Fibroblast of skin of scalp (primary cell): ENCODE measurements at places on chromosomes 6 and 20.
A peak's percentile ranks its signal among the peaks of the same experiment; 100 is the strongest.

- no peak for DNase-seq
Observed at GRCh38 chr20:41168281-41169161, 31.2 kb downstream of the PLCG1 start.

- DNase-seq: no peak
Observed at GRCh38 chr6:52152711-52153160, 33.4 kb upstream of the IL17A start.

DNA sequence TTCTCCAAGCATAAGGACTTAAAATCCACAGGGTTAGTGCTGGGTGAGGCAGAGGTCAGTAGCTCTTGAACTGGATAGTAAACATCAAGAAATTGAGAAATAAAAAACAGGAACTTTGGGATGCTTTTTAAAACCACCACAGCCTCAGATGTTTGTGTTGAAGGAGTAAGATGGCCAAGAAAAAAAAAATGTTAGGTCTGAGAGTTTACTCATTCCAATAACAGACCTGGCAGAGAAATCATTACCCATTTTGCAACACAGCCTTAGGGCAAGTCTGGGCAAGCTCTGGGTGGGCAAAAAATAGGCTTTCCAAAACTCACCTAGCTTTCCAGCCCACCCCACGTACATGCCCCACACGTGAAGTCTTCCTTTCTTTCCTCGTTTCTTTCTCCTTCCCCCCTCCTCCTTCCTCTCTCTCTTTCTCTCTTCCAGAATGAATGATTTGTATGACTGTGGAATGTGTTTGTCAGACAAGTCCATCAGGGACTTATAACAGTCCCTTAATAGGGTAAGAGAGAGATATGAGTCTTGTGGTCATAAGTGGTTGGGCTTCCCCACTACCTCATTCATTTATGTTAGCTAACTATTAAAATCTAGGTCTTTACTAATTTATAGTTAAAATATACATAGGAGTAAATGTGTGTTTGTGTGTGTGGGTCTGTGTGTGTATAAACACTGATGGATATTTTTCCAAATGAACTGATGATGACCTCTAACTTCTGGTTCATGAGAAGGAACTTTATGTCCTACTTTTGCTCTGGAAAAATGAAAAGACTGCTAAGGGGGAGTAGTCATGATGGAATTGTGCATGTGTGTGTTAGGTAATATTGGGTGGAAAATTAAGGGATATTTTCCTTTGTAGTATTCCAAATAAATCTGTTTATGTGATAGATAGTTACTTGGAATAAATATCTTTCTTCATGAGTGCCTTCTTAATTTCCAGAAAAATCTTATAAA is 18.0 kb upstream of the DSE start:
- DNase-seq: peak; percentile 72

GRCh38 chr20:22341508-22341907 is 242.9 kb downstream of the FOXA2 start:
- peak; percentile 3 for DNase-seq

- DNase-seq: no peak
Observed at GRCh38 chr6:149771925-149772324, 22.4 kb downstream of the PCMT1 start.

DNA sequence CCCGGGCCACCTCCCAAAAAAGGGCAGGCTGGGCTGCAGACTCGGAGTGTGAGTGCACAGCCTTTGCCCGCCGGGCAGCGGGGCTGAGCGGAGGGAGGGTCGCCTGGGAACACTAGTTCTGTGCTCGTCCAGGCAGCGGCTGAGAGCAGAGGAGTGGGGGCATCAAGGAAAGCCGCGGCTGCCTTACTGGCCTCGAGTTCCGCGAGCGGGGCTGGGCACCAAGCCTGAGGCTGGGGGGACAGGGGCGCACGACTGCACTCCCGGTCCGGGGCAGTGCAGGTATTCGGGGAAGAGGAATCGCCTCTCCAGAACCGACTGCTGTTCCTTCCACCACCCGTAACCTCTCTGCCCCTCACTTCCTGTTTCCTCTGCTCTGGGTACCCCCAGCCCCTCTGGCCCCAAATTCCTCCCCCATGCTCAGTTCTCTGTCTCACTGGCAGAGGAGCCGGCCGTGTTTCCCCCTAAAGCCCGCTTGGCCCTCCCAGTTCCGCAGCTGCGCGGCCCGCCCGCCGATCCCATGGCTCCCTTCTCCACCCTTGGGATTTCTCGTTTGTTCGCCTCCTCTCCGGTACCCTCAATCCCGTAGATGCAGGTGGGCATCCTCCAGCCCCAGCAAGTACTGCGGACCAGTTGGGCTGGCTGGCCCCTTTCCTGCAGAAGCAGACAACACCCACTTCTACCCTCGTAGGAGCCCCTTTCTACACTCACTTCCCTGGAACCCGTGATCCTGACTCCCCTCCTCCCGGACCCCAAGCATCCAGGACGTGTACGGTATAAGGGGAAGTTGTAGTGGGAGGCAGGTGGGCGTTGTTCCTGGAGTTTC is 5.1 kb downstream of the RING1 start:
- no peak for DNase-seq

GRCh38 chr6:37860226-37860839 is 40.8 kb downstream of the ZFAND3 start:
- DNase-seq: peak; percentile 68

GRCh38 chr6:11424395-11425034 is 113.0 kb upstream of the TMEM170B start:
- DNase-seq: no peak

- no peak for DNase-seq
Observed at GRCh38 chr6:145538989-145539388, 196.3 kb downstream of the EPM2A start.

GRCh38 chr6:56643379-56644089 is 845 bp upstream of the DST start:
- DNase-seq: peak; percentile 41

DNA sequence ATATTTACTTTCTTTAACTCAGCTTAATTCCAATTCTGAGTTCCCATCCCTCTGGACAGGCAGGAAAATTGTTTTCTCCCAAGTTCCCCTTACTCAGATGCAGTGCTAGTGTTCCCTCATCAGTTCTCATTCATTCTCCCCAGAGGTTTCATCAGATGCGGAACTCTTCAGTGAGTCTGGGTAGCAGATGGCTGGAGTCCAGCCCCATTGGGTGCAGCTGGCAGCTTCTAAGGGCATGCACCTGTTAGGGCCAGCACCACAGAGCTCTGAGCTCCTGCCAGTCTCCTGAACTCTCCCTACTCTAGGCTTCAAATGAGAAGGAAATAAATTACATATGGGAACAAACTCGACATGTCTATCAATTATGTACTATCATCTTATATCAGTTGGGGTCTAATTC is 76.6 kb downstream of the SOD2 start:
- DNase-seq: no peak

DNA sequence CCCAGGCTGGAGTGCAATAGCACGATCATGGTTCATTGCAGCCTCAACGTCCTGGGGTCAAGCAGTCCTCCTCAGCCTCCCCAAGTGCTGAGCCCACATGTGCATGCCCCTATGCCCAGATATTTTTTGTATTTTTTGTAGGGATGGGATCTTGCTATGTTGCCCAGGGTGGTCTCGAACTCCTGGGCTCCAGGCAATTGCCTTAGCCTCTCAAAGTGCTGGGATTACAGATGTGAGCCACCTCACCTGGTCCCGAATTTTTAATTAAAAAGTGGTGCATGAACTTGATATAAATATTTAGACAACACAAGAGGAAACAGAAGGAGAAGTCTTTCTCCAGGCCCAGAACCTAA is 7.1 kb upstream of the RNF114 start:
- DNase-seq: no peak

DNA sequence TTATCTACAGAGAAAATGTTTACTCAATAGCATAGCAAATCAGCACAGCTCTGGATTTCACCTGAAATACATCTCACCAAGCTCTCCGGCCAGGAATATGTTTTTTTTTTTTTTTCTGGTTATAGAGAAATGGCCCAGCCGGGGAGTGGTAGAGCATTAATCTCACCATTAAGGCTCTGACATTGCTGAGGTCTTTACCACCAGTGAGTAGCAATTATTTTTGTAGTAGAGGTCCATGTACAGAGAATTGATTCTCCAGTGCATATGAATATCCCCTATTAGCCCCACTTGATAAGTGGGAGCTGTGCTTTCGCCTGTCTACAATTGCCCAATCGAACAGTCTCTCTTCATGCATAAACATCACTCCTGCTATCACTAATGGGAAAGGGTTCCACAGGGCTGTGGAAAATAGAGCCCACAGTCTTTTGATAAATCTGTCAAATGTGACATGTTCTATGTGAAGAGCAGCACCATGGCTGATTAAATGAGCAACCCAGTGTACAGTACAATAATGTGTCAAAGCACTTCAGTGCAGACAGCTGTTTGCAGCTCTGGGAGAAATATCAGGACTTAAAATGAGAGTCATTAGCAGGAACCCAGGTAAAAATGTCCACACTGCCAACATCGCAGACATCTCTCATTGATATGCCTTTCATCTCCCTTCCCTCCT is 227.1 kb upstream of the ID4 start:
- no peak for DNase-seq

DNA sequence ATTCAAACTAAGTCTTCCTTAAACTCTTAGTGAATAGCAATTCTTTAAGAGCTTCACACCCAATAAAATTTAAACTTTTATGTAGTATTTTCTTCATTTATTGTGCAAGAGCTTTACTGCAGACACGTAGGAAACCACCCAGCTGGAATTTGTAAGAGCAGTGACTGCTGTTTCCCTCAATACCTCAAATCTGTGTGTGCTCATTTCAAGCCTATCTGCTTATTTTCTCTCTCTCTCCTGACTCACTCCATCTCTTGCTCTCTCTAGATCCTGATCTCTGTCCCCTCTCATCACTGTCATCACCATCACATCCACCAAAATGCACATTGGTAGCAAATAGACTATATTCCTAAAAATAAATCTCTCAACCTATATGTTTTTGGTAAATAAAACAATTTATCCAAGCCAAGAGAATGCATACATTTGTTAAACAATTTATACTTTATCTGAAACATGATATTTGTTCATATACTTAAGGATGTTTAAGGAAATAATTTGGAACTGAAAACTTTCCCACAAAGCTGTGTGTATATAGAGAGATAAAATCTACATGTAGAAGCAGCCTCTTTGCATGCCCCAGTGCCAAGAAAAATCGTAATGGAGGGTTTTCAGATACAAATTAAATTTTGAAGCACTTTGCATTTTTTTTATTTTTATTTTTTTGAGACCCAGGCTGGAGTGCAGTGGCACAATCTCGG is 273.0 kb downstream of the TFAP2A start:
- DNase-seq: no peak
